ENCODE measurements at places on chromosomes 7 and 10.

GRCh38 chr10:107169516-107169915 lies 5.0 kb upstream of the SORCS1 start:
- DNase-seq = no peak

DNA sequence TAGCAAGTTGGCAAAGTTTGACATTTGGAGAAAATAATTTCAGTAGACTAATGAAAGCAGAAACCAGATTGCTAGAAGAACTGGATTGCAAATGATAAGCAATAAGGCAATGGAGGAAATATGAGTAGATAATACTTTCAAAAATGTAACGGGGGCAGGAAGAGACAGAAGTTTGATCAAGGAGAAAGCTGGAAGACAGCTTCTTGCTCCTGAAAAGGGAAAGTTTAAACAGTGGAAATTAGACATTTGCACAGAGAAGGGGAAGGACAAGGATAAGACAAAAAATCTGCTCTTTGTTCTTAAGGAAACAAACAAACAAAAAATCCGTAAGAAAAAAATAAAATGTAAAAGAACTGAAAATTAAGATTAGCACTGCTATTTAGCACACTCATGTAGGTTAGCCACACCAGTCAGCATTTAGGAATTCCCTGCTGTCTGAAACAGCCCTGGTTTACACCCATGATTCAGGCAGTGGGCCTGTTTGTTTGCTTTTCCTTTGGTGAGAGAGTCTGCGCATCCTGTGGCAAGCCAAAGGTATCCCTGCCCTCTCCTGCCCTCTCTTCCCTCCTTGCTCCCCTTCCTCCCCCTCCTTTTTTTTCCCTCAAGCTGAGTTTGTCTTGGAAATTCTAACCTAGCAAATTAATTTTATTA lies 104.3 kb upstream of the CAV2 start:
- no peak for DNase-seq

DNA sequence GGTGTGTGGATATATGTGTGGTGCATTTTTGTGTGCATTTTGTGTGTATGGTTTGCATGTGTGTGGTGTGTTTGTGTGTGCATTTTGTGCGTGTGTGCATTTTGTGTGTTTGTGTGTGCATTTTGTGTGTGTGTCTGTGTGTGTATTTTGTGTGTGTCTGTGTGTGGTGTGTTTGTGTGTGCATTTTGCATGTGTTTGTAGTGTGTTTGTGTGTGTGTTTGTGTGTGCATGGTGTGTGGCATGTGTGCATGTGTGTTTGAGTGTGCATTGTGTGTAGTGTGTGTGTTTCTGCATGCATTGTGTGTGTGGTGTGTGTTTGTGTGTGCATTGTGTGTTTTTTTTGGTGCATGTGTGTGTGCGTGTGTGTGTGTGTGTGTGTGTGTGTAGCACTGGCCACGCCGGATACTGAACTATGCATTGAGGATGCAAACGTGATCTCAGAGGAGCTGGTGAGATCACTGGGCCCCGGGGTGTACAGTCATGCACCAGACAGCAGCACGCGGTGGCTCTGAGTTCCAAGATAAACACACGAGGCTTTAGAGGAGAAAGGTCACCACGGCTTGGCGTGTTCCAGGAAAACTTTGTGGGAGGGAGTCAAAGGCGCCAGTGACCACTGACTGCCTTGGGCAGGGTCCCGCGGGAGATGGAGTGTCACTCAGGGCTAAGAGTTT lies 106.6 kb upstream of the SHH start:
- DNase-seq = no peak

DNA sequence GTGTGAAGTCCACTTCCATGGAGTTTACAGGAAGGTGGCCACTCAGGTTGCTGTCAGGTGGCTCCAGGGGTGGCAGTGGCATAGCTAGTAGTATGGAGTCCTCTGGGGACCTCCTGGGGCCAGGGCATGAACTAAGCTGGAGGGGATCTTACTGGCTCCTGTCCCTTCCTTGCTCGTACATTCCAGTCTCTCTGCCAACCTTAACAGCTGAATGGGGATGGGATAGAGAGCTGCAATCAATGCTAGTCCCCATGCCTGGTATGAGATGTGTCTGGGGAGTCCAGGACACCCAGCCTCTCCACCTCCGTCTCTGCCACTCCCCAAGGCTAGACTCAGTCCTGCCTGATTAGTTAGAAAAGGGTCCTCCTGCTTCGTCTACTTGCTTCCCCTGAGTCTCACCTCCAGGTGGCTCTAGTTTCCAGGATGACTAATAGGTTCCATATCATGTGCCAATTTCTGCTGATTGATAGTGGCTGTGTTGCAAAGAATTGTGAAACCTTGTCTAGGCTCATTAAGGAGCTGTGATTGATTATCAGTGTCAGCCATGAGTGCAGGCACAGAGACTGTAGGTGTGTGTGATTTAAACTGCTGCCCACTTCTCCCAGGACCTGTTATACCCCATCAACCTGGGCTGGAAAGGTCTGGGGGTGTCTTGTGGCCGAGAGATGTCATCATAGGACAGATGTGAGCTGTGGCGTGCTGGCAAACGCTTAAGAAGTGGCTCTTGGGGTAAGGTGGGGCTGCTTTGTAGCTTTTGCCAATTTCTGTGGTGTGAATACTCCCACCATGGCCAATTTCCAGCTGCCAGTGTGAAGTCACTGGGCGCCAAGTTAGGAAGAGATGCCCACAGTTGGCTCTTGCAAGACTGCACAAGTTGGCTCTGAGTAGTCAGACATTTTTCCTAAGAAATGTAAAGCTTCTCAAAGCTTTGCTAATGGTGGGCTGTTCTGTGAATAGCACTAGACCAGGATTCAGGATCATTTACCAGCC lies 59.8 kb downstream of the COL13A1 start:
- DNase-seq = no peak

GRCh38 chr7:7662527-7662926 lies 22.0 kb downstream of the UMAD1 start:
- DNase-seq = no peak

- no peak for DNase-seq
These were observed 4.0 kb downstream of the NUDT5 start for GRCh38 chr10:12191715-12192114.

Data from T follicular helper cell (primary cell).